ENCODE measurements at places on chromosomes 13 and 19.

GRCh38 chr13:75831389-75831788, 195.3 kb downstream of the LMO7 start:
- DNase-seq = no peak

DNA sequence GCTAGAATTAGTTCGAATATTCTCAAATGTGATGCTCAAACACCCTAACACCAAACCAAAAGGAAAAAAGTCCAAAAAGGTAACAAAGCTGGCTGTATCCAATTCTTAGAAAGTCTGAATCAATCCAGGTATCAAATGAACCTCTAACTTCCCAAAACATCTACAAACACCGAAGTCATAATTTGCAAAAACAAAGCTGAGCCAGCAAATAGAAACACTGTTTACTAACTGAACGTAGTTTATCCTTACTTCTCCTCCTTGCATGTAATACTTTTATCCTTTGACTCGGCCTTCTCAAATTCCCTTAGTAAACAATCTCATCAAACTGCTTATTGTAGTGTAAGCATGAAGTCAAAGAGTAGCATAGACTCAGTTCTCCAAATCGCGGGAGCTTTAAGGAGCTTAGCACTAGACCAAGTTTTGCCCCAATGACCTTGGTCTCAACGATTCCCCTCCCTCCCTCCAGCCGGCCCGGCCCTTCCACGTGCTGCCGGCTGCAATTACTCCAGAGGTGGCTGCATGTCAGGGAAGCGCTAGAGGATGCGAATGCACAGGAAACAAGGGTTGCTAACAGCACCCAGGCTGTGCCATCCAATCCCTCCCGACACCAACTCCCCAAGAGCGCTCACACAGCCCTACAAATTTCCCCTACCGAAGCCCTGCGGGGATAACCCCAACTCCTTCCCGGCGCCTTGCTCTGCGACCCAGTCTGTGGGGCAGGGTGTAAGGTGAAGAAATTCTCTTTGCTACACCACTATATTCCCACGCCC, 693 bp downstream of the XPO4 start:
- no peak for DNase-seq

- DNase-seq = no peak
Measured at GRCh38 chr19:48543121-48543710, 8.8 kb upstream of the SULT2B1 start.

DNA sequence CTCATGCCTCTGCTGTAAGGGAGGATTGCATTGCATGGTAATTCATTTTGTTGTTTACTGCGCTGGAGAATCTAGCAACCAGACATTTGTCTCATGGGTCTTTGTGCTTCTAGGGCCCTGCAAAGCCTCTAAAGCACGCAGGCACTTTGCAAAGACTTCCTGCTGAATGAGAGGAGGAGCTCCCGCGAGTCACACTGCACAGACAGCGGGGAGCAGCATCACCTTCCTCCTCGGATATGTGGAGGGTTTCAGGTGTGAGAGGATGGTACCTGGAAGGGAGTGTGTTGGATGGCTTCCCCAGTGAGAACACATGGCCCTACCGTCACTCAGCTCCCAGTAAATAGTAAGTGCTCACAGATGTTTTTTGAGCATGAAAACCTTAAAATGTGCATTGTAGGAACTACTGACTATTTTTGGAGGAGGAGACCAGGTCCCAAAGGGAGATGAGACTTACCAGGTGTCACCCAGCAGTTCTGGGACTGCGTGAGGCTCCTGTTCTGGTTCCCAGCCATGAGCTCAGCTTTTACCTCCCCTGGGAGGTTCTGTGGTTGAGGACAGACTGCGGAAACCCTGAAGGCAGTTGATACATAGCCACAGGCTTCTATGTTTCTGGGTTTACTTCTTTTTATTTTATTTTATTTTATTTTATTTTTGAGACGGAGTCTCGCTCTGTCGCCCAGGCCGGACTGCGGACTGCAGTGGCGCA, 278.0 kb downstream of the FGF9 start:
- no peak for DNase-seq

DNA sequence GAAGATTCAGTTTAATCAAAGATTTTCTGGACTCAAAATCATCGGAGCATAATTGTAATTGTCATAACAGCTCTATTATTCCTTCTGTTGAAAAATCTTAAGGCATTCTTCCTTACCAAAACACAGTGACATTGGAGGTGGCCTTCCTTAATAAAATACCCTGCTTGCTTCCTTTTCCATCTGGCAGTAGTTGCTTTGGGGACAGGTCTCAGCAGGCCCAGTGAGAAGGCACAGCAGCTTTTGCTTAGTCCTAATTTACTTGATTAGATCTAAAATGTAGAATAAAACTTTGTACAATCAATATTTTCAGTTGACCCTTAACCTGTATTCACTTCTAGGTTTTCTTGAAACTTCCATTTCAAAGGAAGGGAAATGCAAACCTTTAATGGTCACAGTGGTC, 471.6 kb downstream of the PCDH20 start:
- no peak for DNase-seq

- no peak for DNase-seq
Measured at GRCh38 chr19:56765137-56765536, 75.4 kb downstream of the PEG3 start.

DNA sequence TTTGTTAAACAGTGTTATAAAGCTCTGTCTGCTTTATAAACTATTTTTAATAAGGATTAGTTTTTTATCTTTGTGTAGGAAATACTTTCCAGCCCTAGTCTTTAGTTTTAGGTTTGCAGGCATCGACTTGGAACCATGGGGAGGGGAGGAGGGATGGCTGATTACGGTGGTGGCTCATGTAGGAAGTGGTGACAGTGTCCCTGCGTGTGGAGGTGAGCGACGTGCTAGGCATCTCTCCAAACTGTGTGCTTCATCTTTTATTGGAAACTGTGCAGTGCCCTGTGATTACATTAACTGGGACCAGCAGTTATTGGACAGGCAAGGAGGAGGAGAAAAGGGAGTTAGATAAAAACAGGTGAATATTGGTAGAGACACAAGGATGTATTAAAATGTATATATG, 203.8 kb downstream of the ATP8A2 start:
- DNase-seq = no peak

- no peak for DNase-seq
Measured at GRCh38 chr13:43766725-43767124, 20.0 kb downstream of the ENOX1 start.

DNA sequence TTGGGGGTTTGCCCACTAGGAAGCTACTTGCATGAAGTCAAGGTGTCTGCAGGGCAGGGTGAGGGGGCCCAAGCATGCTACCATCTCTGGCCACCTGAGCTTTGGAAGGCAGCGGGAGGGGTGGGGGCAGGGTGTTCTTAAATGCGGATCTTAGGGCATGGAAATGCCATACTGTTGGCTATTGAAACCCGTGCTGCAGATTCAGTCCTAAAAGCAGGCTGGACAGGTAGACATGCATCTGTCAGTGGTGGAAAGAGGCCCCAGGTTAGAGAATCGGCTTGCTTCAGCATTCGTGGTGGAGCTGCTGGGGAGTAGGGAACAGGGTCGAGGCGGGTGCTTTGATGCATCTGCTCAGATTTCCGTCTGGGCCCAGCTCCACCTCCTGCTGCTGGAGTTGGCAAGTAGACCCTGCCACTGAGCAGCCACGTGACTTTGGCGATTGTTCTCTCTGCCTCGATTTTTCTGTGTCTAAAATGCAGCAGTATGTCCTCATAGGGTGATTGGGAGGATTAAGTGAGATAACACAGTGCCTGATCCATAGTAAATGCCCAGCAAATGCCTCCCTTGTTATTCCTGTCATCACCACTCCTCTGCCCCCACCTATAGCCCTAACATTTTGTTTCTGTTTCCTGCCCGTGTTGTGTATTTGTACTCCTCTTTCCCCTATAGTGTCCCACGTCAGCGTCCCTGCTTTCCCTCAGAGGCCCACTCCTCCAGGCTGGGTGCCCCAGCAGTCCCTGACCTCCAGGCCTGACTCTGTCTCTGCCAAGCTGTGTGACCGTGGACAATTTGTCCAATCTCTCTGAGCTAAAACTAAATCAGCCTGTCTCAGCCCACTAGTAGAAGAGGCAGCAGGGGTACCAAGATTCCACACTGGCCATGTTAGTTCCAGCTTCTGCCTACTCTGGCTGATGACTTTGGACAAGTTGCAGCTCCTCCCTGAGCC, 5.8 kb downstream of the PPP1R37 start:
- DNase-seq = no peak

DNA sequence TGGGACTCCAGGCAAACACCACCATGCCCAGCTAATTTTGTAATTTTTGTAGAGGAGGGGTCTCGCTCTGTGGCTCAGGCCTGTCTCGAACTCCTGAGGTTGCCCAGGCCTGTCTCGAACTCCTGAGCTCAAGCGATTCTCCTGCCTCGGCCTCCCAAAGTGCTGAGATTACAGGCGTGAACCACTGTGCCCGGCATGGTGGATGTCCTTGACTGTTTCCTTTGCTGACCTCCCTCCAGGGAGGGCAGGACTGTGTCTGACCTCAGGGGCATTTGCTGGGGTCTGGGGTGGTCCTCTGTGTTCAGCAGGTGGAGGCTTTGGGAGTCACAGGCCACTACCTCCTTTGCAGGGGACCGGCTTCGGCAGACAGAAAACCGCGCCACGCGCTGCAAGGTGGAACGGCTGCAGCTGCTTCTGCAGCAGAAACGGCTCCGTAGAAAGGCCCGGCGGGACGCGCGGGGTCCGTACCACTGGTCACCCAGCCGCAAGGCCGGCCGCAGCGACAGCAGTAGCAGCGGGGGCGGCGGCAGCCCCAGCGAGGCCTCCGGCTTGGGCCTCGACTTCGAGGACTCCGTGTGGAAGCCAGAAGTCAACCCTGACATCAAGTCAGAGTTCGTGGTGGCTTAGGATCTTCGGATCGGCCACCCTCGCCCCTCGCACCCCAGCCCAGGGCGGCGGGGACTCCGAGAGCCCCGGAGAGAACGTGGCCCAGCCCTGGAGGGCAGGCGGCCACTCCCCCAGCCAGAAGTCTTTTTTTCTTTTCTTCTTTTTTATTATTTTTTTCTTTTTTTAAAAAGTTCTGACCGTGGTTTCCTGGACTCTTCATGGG, 8.5 kb downstream of the MIDN start:
- no peak for DNase-seq

DNA sequence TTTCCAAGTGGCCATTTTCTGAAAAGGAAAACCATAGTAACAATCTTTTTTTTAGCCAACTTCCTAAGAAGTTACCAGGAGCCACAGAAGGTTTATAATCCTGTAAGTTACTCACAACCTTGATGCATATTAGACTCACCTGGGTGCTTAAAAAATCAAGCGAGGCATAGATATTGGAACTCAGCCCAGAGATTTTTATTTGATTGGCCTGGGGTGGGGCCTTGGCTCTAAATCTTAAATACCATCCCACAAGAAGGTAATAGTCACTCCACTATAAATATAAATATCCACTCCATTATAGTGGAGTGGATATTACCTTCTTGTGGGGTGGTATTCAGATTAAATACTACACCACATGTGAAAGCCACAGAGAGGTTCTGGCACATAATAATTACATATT, 429.6 kb downstream of the RFC3 start:
- DNase-seq = no peak

DNA sequence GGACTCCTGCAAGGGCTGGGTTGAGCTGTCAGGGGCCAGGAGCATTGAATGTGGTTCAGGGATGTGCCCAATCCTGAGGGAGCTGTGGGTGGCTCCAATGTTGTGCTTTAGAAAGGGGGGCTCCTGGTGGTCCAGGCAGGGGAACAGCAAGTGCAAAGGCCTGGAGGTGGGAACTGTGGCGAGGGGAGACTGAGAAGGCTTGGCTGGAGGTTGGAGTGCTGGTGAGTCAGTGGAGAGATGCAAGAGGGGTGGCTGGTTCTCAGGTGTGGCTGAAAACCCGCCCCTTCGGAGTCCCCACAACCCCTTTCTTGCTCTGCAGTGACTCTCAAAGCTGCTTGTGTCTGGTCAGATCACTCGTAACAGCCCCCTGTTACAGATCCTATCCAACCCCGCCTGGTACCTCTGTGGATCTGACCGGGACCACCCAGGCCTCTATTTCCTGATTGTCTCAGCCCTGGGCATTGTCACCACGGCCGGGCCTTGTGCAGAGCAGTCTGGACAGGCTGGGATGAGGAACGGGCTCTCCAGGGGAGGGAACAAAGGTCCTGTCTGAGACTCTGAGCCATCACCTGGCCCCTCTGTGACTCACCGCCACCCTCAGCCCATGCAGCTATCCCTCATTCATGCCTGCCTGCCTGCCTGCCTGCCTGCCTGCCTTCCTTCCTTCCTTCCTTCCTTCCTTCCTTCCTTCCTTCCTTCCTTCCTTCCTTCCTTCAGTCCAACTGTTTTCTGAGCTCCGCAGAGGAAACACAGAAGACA, 1.4 kb upstream of the KCNN1 start:
- no peak for DNase-seq

DNA sequence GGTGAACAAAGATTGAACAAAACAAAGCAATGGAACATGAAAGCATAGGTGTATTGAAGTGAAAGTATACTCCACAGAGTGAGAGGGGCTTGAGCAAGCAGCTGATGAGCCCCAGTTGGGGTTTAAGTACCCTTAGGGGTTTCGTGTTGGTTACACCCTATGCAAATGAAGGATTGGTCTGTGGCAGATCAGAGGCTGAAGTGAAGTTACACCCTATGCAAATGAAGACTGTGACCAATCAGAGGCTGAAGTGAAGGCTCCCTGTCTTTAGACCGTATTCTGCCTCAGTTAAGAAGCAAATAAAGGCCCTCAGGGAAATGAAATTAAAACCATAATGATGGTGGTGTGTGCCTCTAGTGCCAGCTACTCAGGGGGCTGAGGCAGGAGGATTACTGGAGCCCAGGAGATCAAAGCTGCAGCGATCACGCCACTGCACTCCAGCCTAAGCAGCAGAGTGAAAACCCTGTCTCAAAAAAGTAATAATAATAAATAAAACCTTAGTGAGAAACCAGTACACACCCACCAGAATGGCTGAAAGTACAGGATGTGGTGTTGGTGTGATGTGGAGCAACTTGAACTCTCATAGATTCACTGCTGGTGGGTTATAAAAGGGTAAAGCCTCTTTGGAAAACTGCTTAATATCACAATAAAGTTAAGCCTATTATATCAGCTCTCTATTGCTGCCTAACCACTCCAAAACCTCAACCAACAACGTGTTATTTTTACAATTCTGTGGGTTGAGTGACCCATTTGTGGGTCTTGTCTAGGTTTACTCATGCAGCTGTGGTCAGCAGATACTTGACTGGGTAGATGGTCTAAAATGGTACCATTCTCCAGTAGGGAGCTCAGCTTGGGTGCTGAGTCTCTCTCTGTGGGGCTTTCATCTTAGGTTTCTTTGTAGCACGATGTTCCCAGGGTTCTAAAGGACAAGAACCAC, 12.8 kb upstream of the UPF3A start:
- no peak for DNase-seq

- DNase-seq = no peak
Measured at GRCh38 chr19:38434549-38435051, 1.1 kb downstream of the RYR1 start.

All from stimulated activated CD8-positive, alpha-beta memory T cell treated with anti-CD3 and anti-CD28 coated beads, Interleukin-4, amount 100 ng/mL, for 4 hours (primary cell).